Fibroblast of the aortic adventitia (primary cell): ENCODE measurements at places on chromosomes 4 and X.

- peak; percentile 22 for DNase-seq
Observed at GRCh38 chrX:107485013-107485412, 35.6 kb downstream of the FRMPD3 start.

GRCh38 chr4:103410386-103410785, 212.2 kb upstream of the CENPE start:
- no peak for DNase-seq

GRCh38 chr4:69984030-69984443, 11.7 kb upstream of the STATH start:
- DNase-seq = peak; percentile 50

DNA sequence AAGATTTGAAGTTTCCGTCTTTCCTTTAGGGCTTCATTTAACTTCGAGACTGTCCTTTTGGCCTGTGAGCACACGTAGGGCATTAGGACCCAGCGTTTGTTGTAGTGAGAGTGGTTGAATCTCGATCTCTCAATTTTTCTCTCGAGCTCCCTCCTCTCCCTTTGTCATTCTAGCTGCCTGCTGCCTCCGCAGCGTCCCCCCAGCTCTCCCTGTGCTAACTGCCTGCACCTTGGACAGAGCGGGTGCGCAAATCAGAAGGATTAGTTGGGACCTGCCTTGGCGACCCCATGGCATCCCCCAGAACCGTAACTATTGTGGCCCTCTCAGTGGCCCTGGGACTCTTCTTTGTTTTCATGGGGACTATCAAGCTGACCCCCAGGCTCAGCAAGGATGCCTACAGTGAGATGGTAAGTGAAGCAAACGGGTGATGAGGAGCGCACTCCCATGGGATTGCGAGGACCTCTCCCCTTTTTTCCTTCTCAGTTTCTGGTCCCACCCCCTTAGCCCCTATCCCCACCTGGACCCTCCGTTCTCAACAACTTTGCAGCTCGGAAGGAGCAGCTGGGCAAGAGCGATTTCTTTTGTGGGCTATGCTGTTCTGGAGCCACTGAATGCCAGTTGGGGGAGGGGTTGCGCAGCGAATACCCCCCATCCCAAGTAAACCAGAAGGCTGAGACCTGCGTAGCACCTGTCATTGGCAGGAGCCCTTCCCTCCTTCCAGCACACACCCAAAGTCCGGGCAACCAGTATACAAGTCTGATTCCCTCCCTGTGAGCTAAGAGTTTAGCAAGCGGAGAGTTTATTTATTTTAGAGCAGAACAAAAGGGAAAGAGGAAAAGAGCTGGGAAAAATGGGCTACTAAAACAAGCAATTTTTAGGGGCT, at the start of gene TMEM35A:
TMEM35A (plus strand) TSS at position 164 of the 883 bp plus-strand sequence; CDS start at position 288, 124 bp downstream.
- peak; percentile 44 for DNase-seq

DNA sequence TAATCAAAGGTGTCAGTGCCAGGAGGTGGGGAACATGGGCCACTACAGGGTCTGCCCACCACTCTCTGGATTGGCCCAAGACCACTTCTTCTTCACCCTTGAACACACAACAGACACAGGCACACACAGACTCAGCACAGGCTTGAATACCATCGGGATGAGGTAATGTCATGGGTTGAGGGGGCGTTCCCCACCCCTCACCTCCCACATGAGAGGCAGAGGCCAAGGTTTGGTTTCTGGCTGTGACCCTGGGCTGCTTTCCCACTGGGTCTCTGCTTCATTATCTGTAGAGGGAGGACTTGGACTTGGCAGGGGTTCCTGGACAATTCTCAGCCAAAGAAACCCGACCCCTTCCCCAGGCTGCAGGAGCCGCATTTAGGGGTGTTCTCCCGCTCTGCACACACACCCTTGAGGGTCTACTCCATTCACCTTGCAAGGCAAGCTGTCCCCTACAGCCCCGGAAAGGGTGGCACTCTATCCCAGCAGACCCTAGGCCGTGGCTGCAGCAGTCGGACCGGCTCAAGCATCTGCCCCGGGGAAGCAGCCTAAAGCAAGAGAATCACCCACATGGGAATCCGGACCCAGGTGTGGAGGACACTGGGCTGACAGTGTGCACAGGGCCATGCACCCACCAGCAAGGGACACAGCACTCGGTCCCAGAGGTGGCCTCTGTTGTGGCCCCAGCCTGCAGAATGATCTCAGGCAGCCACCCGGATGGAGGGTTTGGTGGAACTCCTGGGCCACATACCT, 62.4 kb downstream of the TRMT44 start:
- peak; percentile 33 for DNase-seq

- DNase-seq = no peak
Observed at GRCh38 chr4:56653461-56654237, 27.4 kb downstream of the HOPX start.

GRCh38 chr4:16687011-16687410, 211.4 kb downstream of the LDB2 start:
- DNase-seq = no peak

DNA sequence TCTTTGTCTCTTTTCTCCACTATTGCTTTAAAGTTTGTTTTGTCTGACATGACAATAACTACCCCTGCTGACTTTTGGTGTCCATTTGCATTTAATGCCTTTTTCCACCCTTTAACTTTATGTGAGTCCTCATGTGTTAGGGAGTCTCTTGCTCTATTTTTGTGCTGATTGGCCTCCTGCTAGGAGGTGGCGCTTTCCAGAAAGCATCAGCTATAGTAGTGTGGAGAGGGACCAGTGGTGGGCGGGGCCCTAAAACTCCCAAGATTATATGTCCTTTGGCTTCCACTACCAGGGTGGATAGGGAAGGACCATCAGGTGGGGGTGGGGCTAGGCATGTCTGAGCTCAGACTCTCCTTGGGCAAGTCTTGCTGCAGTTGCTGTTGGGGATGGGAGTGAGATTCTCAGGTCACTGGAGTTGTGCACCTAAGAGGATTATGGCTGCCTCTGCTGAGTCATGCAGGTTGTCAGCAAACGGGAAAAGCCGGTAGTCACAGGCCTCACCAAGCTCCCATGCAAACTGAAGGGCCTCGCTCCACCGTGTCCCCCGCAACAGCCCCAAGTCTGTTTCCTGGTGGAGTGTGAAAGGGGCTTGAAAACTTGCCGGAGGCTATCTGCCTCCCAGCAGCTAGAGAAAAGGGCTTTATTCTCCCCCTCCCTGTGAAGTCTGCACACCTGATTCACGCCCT, 156.3 kb downstream of the CPEB2 start:
- DNase-seq = no peak

GRCh38 chrX:103823591-103823990, 8.5 kb downstream of the RAB9B start:
- DNase-seq = peak; percentile 19

DNA sequence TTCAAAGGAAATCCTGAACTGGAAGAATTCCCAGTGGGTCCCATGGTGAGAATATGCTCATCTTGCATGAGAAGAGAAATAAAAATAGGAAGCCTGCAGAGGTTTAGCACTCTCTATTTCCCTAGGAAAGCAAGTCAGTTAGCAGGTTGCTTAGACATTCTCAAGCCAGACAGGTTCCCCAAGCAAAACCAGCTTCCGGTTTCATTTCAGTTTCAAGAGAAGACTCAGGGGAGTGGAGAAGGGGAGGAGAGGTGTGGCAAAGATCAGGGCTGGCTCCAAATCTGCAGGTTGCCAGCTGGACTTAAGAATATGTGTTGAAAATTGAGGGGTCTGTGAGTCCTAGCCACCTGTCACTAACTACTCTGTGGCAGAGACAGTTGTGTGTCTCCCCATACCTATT, 107.5 kb downstream of the CLNK start:
- no peak for DNase-seq

DNA sequence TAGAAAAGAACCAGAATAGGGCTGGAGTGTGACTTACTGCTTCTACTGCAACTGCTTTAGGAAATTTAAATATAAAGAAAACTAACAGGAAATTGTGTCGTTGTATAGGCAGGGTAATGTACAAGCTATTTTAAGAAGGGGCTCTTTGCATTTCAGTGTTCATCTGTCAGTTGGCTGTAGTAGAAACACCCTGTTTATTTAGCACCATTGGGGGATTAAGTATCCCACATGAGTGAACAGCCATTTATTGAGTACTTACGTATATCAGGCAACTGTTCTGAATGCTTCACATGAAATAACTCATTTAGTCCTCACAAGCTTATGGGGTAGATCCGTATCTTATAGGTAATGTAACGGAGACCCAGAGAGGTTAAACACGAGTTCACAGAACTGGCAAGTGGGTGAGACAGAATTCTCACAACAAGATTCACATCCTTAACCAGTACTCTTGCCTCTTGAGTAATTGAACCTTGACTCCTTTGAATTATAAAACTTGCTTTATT, 23.9 kb downstream of the STIM2 start:
- DNase-seq = no peak
